ENCODE measurements at places on chromosomes 3 and 15. TPM values are rescaled to one million over a fixed set of nuclear protein-coding genes. Genes with fewer than 3 reads are reported as not detected.
A peak's percentile ranks its signal among the peaks of the same experiment; 100 is the strongest.

DNA sequence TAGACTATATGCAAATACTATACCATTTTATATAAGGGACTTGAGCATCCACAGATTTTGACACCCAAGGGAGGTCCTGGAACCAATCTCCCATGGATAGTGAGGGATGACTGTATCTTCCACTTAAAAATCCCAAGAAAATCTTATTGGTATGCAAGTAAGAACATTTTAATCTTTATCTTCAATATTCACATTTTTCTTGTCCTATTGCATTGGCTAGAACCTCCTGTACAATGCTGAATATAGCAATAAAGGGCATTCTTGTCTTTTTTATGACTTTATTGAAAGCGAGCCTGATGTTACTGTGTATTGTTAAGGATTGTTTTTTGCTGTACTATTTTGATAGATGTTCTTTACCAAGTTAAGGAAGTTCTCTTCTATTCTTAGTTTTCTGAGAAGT is 36.9 kb downstream of the MYLK start:
- no peaks in the 10 kb centered on the region for H3K4me1 ChIP-seq
- no peak for DNase-seq
- H3K27ac ChIP-seq = no peak overlapping the region
- peaks cover 39% of the 10 kb centered on the region for H3K36me3 ChIP-seq
- H3K4me3 ChIP-seq = no peak overlapping the region
- H3K27me3 ChIP-seq = no peaks in the 10 kb centered on the region

- peak; percentile 69 for DNase-seq
- peaks cover 9% of the 10 kb centered on the region for H3K4me1 ChIP-seq
- no peak overlapping the region for H3K4me3 ChIP-seq
- H3K27ac ChIP-seq = no peak overlapping the region
Measured at GRCh38 chr3:73141525-73141924, 80.1 kb downstream of the EBLN2 start.

GRCh38 chr3:31614162-31614921 is 81.6 kb downstream of the STT3B start:
- H3K36me3 ChIP-seq = no peaks in the 10 kb centered on the region
- no peak overlapping the region for H3K27ac ChIP-seq
- H3K4me1 ChIP-seq = 0 out of 2 replicates have a peak, but pooled peaks cover 4% of the 10 kb centered on the region
- H3K27me3 ChIP-seq = no peaks in the 10 kb centered on the region
- DNase-seq = peak; percentile 7

- peaks cover 29% of the 10 kb centered on the region for H3K4me1 ChIP-seq
- H3K27me3 ChIP-seq = no peaks in the 10 kb centered on the region
- H3K27ac ChIP-seq = peak overlapping the region; percentile 98
Measured at GRCh38 chr3:120095979-120096426, 1.8 kb upstream of the GSK3B start.

DNA sequence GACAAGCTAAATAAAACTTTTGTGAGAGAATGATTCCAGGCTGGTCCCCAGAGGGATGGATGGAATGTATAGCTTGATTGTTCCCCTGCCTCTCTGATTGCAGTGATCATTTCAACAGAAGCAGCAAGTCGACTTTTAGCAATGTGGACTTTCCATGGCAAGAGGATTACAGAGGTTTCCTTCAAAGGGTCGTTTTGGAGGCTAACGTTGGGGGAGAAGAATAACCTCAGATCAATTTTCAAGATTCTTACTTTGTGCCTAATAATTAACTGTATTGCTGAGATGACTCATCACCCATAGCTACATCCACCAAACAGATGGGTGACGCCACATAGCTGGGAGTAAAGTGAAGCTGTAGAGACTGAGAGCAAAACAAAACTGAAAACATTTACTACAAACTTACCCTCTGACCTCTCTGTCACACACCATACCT is 79.9 kb downstream of the GTPBP8 start:
- peak overlapping the region; percentile 59 for H3K27ac ChIP-seq
- peaks cover 15% of the 10 kb centered on the region for H3K4me1 ChIP-seq
- H3K27me3 ChIP-seq = no peaks in the 10 kb centered on the region

- no peak overlapping the region for H3K27ac ChIP-seq
- H3K27me3 ChIP-seq = no peaks in the 10 kb centered on the region
- no peaks in the 10 kb centered on the region for H3K4me1 ChIP-seq
- no peaks in the 10 kb centered on the region for H3K36me3 ChIP-seq
Measured at GRCh38 chr15:79028411-79028964, 62.1 kb downstream of the RASGRF1 start.

DNA sequence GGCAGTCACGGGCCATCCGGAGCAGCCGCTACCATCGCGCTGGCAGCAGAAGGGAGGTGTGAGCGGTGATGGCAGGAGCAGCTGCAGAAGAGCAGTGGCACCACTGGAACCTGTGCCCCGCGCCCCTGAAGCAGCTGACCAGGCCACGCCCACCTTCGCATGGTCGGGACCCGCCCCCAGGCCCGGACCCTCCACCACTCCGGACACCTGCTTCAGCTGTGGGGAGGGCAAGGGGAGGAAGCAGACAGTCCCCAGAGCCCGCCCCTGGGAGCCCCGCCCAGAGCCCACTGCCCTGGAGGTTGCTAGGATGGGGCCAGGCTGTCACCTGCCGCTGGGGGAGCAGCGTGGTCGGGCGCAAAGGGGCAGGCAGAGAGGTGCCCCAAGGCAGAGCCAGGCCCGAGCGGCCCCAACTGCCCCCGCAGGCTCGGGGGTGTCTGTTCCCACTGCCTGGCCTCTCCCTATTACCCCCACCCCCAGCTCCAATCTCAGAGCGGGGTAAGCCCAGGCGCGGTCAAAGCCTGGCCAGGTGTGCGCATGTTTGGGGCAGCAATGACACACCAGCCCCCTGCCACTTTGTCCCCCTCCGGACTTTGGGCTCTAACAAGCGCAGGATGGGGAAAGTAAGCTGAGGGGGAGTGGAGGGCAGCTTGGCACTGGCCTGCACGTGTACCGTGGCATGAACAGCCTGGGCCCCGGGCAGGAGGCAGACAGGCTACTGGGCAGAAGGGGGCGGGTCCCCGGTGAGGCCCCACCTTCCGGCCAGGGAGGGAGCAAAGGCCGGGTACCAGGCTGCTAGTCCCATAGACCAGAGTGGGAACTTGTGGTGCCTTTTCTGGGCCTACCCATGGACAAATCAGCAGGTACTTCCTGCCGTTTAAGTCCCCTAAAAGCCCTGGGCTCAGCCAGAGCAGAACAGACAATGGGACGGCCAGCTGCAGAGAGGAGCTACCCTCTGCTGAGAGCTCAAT is 8.7 kb downstream of the SPCS1 start:
- H3K4me3 ChIP-seq = no peak overlapping the region
- 0 out of 2 replicates have a peak, but pooled peaks cover 9% of the 10 kb centered on the region for H3K36me3 ChIP-seq
- no peaks in the 10 kb centered on the region for H3K27me3 ChIP-seq
- H3K4me1 ChIP-seq = no peaks in the 10 kb centered on the region

DNA sequence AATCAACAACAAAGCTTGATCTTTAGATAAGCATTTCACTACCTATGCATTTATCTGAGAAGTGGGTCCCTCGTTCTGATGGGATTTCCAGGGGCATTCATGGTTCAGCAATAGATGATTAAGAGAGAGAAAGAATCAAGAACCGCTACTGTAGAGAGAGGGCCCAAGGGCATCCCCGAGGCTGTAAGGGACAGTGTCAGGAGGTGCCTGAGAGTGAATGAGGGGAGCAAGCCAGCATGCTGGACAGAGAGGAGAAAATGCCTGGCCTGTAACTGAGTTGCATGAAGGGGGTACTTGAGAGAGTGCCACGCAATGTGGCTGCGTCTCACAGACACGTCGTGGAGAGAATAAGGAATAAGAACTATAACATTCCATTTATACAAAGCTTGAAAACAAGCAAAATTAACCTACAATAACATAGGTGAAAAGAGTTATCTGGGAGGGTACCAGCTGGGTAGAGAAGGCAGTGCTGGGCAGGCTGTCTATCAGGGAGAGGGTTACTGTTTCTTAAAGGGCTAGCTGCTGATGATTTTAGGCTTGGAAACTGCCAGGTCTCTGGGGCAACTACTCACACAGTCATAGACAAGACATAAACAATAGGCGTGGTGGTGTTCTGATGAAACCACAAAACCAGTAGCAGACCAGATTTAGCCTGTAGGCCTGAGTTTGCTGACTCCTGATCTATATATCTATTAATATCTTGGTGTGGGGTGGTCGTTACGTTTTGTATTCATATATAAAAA is 374.6 kb upstream of the CFAP20DC start:
- peaks cover 36% of the 10 kb centered on the region for H3K4me1 ChIP-seq
- no peaks in the 10 kb centered on the region for H3K27me3 ChIP-seq
- H3K36me3 ChIP-seq = no peaks in the 10 kb centered on the region
- DNase-seq = peak; percentile 94
- no peak overlapping the region for H3K4me3 ChIP-seq
- H3K27ac ChIP-seq = peak overlapping the region; percentile 97

GRCh38 chr3:136353461-136353860 is 103.3 kb downstream of the PCCB start:
- no peak overlapping the region for H3K4me3 ChIP-seq
- no peak for DNase-seq
- H3K27ac ChIP-seq = no peak overlapping the region
- peaks cover 27% of the 10 kb centered on the region for H3K4me1 ChIP-seq
- no peaks in the 10 kb centered on the region for H3K27me3 ChIP-seq

- H3K4me3 ChIP-seq = no peak overlapping the region
- H3K27ac ChIP-seq = no peak overlapping the region
- H3K36me3 ChIP-seq = no peaks in the 10 kb centered on the region
- H3K27me3 ChIP-seq = peaks cover 48% of the 10 kb centered on the region
- H3K4me1 ChIP-seq = no peaks in the 10 kb centered on the region
Measured at GRCh38 chr3:73294537-73294936, 233.1 kb downstream of the EBLN2 start.

GRCh38 chr15:58562135-58562534 is 130.3 kb downstream of the LIPC start:
- H3K4me1 ChIP-seq = no peaks in the 10 kb centered on the region
- no peak for DNase-seq
- no peak overlapping the region for H3K4me3 ChIP-seq
- H3K36me3 ChIP-seq = no peaks in the 10 kb centered on the region
- no peak overlapping the region for H3K27ac ChIP-seq

- no peak overlapping the region for H3K27ac ChIP-seq
- no peaks in the 10 kb centered on the region for H3K27me3 ChIP-seq
- H3K4me3 ChIP-seq = no peak overlapping the region
- no peaks in the 10 kb centered on the region for H3K4me1 ChIP-seq
Measured at GRCh38 chr3:62057339-62058047, 315.9 kb downstream of the FEZF2 start.

TMEM40 gene
- not detected for total RNA-seq

GUCA1C gene
- not detected for total RNA-seq

All from GM23248 (cell line).